Muscle of arm (tissue), 14 donors: ENCODE measurements at places on chromosomes 11 and 22.

- DNase-seq, result no peak
These were observed 3.5 kb downstream of the PSMD13 start for GRCh38 chr11:240315-240714.

DNA sequence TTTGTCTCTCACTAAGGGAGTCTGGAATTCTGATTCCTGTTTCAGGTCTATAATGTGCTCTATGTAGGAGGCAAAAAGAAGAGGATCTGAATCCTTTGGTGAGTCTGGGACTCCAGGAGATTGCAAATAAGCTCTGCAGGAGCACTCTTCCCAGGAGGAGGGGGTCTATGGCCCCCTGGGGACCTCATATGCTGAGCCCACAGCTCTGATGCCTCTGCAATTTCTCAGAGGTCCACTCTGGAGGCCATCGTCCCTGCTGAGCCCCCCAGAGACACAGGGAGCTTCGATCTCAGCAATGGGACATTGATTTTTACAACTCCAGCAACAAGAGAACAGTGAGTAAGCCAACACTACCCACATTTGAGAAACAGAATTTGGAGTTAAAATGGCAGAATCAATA, 20.2 kb upstream of the NRGN start:
- no peak for DNase-seq

- DNase-seq, result no peak
These were observed 18.2 kb downstream of the TTLL8 start for GRCh38 chr22:50039669-50040443.

GRCh38 chr11:61917334-61918109, at the start of gene RAB3IL1:
TSS of gene RAB3IL1 (minus strand) at chr11:61917566. CDS start at chr11:61917367, 199 bp downstream.
- DNase-seq, result no peak

DNA sequence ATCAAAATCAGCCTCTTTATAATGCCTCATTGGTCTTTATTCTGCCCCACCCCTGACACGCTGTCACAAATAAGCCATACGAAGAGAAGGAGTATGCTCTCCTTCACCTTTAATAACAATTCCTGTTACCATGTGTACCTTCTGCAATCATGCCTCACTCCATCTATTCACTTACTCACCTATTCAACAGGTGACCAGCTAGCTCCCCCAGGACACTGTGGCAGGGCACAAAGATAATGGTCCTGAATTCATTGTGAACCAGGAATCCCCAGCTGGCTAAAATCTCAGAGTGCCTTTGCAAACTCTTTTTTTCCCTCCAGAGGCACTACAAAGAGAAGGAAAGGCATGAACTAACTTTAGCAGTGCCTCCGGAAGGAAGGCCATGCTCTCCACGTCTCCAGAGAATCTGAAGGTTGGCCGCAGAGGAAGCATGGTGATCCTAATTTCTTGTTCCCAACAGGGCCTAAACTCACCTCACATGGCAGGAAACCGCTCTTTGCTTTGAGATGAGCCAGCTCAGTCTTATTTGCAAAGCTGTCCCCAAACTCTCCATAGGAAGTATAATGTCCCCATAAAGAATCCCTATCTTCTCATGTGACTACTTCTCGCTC, 590.3 kb downstream of the BUD13 start:
- DNase-seq, result no peak

GRCh38 chr11:129021295-129021694, 78.6 kb upstream of the TP53AIP1 start:
- DNase-seq, result no peak

DNA sequence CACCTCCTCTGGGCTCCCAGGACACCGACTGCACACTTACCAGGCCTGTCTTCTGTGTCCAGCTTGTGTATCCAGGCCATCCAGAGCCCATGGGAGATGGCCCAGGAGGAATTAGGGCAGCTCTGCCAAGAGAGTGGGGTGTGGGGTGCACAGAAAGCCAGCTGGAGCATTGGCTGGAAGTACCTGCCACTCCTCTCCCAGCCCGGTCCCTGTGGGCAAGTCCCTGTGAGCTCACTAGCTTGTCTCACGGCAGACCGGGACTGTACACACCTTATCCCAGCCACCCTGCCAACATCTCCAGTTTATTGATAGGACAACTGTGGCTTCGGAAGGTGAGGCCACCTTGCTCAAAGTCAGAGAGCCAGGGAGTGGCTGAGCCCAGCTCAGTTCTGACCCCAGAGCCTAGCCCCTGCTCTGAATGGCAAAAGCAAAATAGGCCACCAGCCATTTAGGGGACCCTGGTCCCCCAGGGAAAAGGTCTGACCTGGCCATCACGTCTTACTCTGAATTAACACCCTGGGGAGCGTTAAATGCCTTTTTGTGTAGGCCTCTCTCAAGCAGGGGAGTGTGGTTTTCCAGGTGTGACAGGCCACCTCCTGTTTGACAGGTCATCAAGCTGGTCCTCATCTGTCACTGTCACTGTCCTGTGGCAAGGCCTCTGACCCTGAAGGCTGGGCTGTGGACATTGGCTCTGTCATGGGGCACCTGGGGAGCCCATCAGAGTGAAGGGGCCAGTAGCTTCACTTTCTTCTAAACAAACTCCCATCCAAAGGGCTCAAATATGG, 15.1 kb downstream of the UQCR10 start:
- DNase-seq, result no peak

DNA sequence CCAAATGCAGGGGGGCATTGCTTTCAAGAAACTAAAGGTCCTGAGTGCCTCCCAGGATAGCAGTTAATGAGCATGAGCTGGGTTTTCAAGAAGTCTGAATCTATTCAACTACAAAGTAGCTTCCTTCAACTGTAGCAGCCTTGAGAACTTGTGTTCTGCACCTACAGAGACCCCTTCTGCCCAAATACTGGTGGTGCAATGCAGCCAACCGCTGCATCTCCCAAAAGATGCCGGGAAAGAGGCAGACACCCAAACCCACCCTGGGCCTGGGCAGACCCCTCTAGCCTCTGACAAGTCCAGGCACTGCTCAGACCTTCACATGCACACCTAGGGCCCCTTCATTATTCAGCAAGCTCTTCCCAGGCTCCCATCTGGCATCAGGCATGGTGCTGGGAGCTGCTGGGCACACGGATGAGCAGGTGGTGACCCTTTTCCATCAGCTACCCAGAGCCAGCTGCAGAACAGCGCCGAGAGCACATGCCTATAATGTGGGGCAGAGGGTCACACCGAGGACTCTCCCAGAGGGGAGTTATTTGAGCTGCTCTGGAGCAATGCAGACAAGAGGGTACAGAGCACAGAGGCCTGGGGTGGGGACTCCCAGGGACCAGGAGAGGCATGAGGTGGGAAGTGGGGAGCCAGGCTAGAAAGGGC, 44.9 kb upstream of the ETS1 start:
- DNase-seq, result no peak

DNA sequence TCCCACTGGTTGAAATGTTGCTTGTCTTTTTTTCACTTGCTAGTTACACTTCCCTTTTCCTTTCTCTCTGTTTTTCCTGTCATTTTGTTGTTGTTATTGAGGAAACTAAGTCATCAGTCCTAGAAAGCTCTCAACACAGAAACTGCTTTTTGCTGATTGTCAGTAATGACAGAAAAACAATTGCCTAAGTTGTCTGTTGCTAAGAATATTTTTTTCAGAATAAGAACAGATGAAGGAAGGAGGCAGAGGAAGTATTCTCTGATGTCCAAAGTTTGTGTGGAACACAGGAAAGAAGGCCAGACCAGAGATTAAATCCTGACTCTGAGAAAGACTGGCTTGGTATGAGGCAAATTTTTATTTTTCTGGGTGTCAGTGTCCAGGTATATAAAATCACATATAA, 163.3 kb downstream of the CASP12 start:
- no peak for DNase-seq

- no peak for DNase-seq
These were observed 524 bp upstream of the SLC25A17 start for GRCh38 chr22:40819599-40820140.

GRCh38 chr11:38796281-38796680, 2198.2 kb upstream of the RAG2 start:
- peak; percentile 79 for DNase-seq

GRCh38 chr11:30216534-30216933, 14.3 kb upstream of the FSHB start:
- no peak for DNase-seq

DNA sequence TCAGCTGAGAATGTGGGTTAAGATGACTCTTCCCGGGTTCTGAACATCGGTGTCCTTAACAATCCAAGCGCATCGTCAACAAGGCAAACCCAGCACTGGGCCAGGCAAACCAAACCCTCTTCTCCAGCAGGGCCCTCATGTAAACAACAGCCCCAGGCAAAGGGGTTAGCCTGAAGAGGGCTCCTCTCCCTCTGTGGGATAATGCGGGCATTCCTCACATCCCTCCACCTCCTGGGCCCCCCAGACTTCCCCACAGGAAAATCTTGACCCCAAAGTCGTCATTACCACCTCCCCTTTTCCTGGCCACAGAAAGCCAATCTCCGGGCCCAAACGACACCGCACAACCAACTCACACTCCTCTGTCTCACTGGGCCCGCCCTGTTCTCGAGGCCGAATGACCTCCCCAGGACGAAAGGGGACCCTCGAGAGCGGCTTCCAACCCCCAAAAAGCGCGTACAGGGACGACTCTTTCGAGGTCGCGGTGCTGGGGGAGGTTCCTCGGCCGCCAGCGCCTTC, 566 bp downstream of the DDB1 start:
- DNase-seq, result no peak

DNA sequence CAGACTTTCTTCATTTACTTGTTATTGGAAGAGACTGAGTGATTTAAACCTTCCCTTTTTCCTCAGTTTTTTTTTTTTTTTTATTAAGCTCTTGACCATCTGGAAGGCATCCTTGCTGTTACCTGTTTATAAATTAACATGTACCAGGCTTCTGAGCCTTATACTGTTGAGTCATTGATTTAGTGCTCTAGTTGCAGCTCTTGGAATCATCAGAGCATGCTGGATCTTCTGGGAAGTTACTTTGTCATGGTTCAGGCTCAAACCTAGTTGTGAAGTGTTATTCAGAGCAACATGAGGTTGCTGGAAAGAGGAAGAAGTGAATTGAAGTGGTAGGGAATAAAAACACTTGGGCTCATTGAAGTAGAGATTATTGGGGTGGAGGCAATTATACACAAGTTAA, 6.3 kb downstream of the ZDHHC5 start:
- DNase-seq, result no peak

GRCh38 chr22:29113319-29113718, 40.5 kb downstream of the KREMEN1 start:
- no peak for DNase-seq

GRCh38 chr11:69686856-69687255, 11.7 kb upstream of the LTO1 start:
- no peak for DNase-seq
